ENCODE measurements at places on chromosomes 5 and 9.

DNA sequence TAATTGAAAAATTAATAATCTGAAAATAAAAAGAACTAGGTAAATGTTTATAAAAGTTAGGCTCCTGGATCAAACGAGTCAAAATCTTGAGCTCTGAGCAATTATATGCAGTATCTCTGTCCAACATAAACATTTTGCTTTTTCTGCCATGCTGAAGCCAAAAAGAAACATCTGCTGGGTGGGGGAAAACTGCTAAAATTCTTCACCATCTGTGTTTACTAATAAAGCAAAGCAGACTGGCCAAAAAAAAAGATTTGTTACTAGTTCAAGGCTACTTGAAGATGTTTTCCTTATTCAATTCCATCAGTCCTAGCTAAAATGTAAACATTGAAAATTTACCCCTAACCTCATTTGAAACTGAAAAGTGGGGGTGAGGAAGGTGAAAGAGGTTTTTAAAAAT lies 29.7 kb downstream of the GTF3C4 start:
- DNase-seq, result no peak

- DNase-seq, result no peak
Observed at GRCh38 chr5:55151923-55152842, 7.8 kb upstream of the GPX8 start.

GRCh38 chr9:109381011-109381729 lies 60.3 kb upstream of the EPB41L4B start:
- no peak for DNase-seq

GRCh38 chr9:124372038-124372437 lies 43.2 kb downstream of the PSMB7 start:
- DNase-seq, result no peak

GRCh38 chr5:83895860-83896259 lies 175.2 kb upstream of the HAPLN1 start:
- DNase-seq, result no peak

DNA sequence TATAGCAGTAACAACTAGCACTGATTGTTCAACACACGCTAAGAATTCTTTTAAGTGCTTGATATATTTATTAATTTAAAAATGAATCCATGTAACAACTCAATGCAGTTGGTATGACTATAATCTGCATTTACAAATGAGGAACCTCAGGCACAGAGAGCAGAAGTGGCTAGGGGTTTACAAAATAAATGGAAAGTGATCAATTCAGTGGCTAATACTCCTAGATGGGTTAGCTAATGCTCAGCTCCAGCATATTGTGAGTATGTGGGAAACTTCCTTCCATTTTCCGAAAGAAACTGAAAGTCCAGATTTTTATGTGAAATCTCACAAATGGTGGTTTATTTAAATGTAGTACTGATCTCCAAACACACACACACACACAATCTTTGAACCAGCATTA lies 128.0 kb downstream of the RFX3 start:
- peak; percentile 78 for DNase-seq

DNA sequence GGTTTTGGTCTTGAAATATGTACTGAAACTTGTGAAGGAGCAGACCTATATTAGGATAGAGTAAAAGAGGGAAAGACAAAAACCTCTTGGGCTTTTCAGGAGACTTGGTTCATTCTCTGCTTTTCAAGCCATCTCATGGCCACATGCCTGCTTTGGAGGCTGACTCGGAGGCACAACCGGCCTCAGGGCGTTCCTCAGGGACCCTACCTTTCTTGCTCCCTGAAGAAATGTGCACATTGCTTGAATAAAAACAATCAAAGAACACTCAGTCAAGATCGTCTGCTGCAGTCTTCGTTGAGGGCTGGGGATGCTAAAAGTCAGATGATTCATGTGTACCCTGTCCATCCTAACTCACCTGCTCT lies 994 bp downstream of the IRGM start:
- DNase-seq, result no peak

- DNase-seq, result no peak
Observed at GRCh38 chr9:112574008-112574407, 87.4 kb downstream of the KIAA1958 start.

- DNase-seq, result no peak
Observed at GRCh38 chr9:19464061-19464763, 55.4 kb downstream of the ACER2 start.

- DNase-seq, result no peak
Observed at GRCh38 chr5:118776755-118777154, 211.6 kb downstream of the DTWD2 start.

GRCh38 chr9:106878934-106879333 lies 16.0 kb downstream of the ZNF462 start:
- DNase-seq, result no peak

DNA sequence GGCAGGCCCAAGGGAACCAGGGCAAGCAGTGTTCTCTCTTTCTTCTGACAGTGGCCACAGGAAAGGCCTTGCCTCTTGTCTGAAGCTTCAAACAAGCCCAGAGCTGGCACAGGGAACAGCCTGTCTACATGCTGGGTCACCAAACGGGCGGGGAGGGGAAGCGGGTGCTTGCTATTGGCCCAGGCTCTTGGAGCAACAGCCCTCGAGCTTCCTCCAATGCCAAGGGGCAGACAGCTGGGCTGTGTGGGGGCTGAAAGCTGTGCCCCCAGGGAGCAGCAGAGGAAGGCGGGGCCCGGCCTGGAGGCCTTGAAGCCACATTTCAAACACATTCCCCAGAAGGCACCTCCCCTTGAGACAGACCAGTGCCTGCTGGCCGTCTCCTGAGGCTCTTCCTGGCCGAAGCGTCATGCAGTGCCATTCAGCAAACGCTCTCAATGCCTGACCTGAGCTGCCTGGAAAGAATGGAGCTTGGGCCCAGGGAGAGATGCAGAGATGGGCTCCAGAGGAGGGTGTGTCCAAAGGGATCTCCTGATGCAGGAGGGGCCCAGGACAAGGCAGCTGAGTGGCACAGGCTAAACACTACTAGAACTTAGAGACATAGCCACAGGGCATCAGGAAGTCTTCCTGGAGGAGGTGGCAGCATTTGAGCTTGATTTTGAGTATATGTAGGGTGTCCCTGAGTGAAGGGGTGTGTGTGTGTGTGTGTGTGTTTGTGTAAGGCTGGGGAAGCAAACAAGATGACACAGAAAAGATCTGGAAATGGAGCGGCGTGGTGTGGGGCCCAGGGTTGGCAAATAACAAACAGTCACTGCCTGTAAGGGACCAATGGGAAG lies 2.5 kb downstream of the FIBCD1 start:
- DNase-seq, result peak; percentile 50

DNA sequence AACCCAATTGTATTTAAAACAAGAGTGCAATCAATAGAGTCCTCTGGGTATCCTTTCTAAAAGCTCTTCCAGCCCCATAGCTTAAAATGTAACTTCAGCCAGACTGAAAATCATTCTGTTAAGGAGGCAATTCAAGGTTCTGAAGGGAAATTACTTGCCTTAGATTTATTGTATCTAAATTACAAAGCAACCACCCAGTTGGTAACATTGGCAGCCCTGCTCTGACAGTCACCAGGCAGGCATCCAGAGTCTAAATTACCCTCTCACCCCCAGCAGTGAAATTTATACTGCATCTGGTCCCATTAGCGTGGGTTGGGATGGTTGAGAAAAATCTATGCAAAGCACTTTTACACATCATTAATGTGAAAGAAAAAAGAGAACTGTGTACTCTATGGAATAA lies 514.7 kb downstream of the MTRR start:
- no peak for DNase-seq

DNA sequence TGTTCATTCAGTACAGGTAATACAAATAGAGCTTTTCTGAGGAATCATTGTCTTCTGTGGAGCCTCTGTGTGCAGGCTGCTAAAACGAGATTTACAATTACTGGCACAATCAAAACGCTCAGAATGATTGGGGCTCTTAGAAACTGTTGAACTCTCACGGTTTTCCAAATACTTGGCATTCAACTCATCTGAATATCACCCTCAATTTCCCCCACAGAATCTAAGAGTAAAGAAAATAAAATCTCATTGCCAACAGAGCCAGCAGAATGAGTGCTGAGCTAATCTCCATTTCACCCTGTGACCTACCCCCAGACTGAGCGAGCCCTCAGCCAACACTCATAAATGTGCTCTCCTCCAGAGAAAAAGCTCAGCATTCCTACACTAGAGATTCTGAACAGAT lies 35.3 kb upstream of the TMED7 start:
- no peak for DNase-seq

- no peak for DNase-seq
Observed at GRCh38 chr9:79980432-79980831, 408.7 kb downstream of the TLE4 start.

DNA sequence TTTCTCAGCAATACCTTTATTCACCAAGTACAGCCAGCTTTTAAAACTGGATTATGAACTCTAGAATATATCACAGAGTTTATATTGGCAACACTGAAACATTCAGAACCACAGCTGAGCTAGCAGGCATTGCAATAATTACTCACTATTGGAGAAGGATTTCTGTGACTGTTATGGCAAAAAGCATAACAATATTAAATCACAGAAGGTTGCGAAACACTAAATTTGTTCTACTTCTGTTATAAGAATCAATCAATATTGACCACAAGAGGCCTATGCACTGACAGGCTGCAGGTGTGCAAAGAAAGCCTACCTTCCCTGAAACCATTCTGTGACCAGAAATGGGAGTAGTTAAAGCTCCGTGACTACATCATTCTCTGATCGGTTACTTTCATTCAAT lies 59.2 kb downstream of the AP3B1 start:
- DNase-seq, result peak; percentile 19

- no peak for DNase-seq
Observed at GRCh38 chr9:101791938-101792337, 53.5 kb upstream of the GRIN3A start.

DNA sequence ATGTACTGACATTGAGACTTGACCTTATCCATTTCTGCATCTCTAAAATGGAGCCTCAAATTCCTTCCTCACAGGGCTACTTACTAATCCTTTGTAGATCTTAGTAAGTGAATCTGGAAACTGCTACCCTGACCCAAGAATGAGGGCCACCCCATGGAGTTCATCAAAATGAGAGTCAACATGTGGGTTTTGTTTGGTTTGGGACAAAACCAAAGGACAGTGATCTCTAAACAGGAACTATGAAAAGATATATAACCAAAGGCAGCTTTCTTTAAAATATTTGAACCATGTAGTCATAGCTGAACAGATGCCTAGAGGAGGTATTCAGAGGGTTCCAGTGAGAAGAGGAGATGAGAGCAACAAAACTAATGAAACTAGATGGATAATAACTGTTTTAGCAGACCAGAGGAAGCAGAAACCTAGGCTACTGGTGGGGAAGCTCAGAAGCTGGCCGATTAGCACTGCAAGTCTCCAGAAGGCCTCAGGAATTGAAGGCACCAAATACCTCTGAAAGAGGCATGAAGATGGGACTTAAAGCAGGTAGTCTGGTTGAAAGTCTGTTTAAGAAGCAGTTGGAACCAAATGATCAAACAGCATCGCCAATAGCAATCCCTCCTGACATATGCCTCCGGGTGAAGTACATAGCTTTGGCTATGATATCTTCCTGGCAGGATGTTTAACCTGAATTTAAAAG lies 45.8 kb downstream of the THOC3 start:
- DNase-seq, result no peak

- no peak for DNase-seq
Observed at GRCh38 chr9:83130541-83130940, 67.6 kb upstream of the RASEF start.

DNA sequence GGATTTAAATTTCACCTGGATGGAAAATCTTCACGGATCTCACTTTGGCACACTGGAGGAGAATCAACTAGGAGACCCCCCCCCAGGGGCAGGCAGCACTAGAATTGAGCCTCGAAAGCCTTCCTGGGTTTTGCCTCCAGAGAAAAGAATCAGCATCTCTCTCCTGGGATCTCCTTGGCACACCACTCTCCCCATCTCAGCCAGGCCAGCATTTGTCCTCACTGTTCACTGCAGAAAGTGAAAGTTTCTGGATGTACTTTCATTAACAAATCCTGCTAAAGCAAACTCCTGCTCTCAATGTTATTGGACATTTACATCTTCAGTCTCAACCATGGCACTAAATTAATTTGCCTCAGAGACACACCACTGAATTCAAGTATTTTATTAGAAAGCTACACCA lies 312.2 kb downstream of the SLIT3 start:
- no peak for DNase-seq

DNA sequence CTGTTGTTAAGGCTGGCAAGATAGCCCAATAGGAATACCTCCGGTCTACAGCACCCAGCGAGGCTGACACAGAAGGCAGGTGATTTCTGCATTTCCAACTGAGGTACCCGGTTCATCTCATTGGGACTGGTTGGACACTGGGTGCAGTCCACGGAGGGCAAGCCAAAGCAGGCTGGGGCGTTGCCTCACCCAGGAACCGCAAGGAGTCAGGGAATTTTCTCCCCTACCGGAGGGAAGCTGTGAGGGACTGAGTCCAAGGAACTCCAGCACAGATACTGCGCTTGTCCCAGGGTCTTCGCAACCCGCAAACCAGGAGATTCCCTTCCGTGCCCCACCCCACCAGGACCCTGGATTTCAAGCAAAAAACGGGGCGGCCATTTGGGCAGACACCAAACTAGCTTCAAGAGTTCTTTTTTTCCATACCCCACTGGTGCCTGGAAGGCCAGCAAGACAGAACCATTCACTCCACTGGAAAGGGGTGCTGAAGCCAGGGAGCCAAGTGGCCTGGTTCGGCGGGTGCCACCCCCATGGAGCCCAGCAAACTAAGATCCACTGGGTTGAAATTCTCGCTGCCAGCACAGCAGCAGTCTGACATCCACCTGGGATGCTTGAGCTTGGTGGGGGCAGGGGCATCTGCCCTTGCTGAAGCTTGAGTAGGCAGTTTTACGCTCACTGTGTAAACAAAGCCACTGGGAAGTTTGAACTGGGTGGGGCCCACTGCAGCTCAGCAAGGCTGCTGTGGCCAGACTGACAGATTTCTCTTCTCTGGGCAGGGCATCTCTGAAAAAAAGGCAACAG lies 647.2 kb downstream of the BNC2 start:
- DNase-seq, result no peak

- peak; percentile 64 for DNase-seq
Observed at GRCh38 chr9:92790542-92791527, 26.2 kb upstream of the BICD2 start.

DNA sequence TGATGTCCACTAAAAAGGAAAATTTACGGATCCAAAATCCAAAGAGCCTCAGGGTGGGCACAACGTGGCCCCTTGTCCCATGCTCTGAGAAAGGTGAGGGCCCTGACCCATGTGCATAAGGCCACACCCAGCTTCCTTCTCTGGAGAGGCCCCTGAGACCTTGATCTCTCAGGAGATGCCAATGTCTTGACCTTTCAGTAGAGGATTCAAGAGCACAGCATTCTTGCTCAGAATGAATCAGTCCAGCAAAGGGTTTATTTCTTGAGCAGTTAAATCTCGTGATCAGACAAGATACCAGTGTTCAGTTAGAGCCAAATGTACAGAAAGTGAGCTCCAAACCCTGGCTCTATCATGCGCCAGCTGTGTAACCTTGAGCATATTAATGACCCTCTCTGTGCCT lies 115.9 kb upstream of the DAPK1 start:
- no peak for DNase-seq

- no peak for DNase-seq
Observed at GRCh38 chr5:124790895-124791732, 44.7 kb upstream of the ZNF608 start.

DNA sequence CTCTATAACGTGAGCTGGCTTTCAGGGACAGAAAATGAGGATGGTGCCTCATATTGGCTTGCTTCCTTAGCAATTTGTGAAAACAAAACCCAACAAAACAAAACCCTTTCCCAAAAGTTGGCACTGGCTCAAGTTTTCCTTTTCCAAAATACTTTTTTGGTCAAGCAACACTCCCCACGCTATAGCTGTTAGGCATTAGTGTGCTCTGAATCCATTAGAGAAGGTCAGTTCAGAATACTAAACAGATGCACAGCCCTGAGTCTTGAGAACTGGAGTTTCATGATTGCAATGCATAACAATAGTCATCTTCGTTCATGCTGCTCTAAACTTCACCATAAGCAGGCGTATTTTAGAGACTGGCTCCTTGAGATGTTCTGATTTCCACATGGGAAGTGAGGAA lies 172.0 kb upstream of the KLF9 start:
- no peak for DNase-seq

Measured in MV-4-11 (cell line).